ENCODE measurements at places on chromosomes 16 and 17.

DNA sequence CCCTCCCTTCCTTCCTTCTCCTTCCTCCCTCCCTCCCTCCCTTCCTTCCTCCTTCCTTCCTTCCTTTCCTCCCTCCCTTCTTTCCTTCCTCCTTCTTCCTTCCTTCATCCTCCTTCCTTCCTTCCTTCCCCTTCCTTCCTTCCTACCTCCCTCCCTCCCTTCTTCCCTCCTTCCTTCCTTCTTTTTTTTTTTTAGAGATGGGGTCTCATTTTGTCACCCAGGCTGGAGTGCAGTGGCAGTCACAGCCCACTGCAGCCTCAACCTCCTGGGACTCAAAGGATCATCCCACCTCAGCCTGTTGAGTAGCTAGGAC lies 44.6 kb downstream of the COX4I1 start:
- no peak for DNase-seq

GRCh38 chr17:81322271-81323082 lies 27.4 kb upstream of the SLC38A10 start:
- DNase-seq: no peak

GRCh38 chr17:78048346-78049292 lies 79.9 kb downstream of the TMC6 start:
- DNase-seq: no peak

DNA sequence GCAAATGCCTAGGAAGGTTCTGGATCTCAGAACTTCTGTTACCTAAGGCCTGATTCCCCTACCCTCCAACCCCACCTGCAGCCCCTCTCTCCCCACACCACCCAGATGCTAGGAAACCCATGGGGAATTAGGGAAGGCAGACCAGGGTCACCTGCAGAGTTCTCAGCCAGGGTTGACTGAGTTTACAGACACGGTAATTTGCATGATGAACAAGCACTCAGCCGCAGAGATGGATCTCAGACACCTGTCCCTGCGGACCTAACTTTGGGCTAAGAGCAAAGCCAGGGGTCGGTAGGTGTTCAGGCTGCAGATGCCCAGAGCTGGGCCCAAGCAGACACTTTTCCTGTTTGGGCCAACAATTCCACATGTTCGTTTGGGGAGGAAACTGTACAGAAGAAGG lies 2.9 kb downstream of the ABI3 start:
- no peak for DNase-seq

DNA sequence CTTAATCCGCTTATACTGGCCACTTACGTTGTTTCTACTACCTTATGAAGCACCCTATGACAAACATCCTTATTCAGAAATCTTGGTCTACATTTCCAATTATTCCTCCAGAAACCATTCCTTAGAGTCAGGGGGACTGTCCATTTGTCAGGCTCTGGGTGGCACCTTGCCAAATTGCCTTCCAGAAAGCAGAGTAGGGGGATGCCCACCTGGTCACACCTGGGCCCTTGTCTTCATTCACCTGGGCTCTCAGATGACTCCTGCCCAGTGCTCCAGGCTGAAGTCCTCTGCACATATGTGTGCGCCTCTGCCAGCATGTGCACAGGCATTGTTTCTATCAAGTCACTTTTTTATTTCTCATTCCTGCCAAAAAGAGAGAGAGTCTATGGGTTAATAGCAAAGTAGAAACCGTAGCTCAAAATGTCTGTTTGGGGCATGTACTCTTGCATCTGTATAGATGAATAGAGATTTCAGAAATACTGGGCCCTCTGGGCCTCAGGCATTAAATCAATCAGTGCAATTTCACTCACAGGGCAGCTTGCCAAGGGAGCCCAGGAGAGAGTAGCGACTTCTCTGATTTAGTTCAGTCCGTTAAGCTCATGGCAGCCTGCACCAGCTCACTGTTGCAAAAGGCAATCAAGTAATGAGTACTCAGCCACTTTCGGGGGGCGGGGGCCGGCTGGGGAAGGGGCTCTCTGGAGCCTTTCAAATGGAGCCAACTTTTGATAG lies 104.7 kb downstream of the SOCS1 start:
- DNase-seq: no peak

GRCh38 chr17:55163408-55163807 lies 101.4 kb upstream of the HLF start:
- no peak for DNase-seq

GRCh38 chr17:1730326-1731193 lies 6.1 kb downstream of the WDR81 start:
- DNase-seq: no peak

DNA sequence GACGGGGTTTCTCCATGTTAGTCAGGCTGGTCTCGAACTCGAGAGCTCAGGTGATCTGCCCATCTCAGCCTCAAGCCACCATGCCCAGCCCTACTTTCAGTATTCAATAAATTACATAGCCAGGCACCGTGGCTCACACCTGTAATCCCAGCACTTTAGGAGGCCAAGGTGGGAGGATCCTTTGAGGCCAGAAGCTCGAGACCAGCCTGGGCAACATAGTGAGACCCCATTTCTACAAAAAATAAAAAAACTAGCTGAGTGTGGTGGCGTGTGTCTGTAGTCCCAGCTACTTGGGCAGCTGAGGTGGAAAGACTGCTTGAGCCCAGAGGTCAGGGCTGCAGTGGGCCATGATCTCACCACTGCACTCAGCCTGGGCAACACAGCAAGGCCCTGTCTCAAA lies 8.2 kb downstream of the MIEN1 start:
- DNase-seq: no peak

DNA sequence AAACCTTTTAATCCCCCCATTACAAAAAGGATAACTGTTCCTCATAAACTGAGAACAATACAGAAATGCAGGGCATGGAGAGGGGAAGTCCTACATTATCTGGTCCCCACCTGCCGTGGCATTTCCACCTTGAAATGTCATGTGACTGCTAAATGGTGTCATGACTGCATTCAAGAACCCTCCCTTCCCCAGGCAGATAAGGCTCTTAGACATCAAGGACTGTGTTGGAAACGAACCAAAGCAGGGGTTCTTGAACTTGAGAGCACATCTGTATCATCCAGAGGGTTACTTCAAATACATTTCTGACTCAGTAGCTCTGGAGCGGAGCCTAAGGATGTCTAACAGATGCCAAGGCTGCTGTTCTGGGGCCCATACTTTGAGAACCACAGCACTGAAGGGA lies 18.4 kb downstream of the CMTM3 start:
- no peak for DNase-seq

- no peak for DNase-seq
These were observed 12.2 kb upstream of the SLX4 start for GRCh38 chr16:3623642-3624041.

GRCh38 chr16:78225919-78226318 lies 126.5 kb downstream of the WWOX start:
- DNase-seq: no peak

DNA sequence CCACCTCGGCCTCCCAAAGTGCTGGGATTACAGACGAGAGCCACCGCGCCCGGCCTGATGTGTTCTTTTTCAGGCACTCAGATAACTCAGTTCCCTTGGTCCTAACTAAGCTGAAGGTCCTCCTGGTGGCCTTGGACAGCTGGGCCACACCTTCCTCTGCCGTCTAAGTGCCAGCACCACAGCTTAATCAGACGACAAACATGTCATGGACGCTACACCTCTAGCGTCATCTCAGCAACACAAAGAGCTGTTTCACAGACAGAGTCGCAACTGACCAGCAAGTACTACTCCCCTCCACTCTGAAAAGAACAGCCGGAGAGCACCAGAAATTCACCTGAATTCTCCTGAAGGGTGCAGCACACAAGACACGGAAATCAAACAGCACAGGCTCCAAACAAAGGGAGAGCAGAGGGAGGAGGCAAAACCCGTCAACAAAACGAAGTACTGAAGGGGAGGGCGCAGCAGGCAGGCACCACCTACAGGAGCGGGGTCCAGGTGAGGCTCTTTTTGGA lies 4.4 kb downstream of the TRAP1 start:
- DNase-seq: no peak

DNA sequence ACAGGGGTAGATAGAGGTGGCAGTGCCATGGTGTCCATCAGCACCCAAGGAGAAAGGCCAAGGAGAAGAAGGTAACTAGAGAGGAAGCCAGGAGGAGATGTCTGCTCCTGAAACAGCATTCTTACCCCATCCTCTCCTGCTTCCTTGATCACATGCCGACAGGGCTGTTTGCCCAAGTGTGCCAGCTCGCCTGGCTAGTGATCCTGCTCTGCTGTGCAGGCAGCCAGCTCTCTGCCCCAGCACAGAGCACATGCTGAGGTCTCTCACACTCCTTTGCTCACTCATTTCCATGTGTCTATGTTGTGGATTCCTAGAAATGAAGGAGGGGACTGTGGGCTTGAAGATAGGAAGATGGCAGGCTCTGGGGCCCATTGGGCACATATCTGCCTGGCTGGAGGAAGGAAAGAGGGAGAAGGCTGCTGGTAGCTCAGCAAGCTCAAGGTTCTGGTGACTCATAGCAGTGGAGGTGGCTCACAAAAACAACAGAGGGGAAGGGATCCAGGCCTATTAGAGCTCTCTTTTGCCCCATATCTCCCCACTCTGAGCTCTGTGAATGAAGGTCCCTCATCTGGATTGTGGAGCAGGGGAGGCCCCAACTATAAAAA lies 54.3 kb downstream of the NEUROD2 start:
- DNase-seq: peak; percentile 46

DNA sequence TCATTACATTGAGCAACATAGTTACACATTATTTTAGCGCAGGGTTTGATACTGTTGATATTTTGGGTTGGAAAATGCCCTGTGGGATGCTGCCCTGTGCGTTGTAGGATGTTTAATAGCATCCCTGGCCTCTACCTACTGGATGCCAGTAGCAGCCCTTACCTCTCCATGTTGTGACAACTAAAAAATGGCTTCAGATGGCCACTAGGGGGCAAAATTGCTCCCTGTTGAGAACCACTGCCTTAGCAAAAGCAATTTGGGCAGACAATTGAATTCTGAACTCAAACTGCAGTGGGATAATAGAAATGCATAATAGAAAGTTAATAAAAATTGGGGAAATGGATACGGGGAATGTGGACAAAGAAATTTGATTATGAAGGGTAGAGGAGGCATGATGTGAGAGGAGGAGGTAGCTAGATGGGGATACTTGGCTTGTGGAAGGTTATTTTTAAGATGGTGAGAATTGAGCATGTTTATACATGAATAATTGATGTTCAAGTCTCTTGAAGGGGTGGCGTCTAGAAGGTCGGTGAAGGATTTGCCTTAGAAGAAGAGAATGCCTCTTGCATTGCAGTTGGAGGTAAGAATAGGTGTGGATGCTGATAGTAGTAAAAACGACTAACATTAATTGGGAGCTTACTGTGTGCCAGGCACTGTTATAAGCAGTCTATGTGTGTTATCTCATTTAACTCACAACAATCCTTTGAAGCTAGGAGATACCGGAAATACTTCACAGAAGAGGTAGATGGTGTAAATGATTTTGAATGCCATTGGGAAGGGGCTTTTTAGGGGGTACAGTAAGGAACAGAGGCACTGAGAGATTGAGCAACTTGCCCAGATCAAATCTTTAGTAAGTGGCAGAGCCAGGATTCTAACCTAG lies 19.0 kb downstream of the HEATR9 start:
- DNase-seq: peak; percentile 49

DNA sequence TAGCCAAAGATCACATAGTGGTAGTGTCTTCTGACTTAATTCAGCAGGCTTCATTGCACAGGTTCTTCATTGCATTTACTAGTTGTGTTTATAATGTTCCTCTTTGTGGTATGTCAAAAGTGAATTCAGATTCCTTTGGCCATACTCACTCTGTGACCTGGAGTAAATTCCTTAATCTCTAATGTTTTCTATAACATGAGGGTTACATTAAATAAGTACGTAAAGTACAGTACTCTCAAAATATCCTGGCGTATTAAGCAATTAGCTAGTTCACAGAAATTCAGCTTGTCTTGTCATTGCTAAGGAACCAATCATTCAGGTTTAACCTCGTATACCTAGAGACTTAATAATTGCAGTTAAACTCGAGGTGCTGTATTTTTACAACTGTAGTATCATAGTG lies 4.2 kb downstream of the RPS6KB1 start:
- no peak for DNase-seq

- DNase-seq: no peak
These were observed 982.9 kb upstream of the RBFOX1 start for GRCh38 chr16:6349725-6350124.

DNA sequence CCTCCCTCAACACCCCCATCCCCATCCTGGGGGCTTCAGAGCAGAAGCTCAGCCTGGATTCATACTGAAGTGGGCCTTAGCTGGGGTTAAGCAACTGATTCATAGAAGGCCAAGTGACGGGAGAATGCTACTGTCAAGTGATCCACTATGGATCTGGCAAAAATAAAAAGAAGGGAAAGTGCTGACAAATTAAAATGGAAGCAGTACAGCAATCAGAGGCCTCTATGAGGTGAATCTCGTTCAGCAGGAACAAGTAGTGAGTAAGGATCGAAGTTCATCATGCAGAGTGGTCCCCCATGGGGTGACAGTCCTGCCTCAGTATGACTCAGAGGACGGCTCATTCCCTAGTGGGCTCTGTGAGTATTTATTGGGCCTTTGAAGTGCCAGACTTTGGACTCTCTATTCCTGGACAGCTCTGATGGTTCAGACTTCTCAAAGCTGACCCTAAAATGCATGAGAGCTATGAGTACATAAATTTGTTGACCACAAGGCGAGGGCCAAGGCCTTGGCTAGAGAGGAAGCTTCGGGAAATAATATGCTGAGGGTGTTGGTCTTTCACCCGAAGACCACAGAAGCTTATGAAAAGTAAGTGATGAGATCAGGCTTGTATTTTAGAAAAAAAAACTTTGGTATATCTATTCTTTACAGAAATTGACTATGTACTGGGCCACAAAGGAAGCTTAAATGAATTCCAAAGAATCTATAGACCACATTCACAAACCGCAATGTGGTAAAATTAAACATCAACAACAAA lies 5.3 kb upstream of the NSMCE1 start:
- DNase-seq: no peak

DNA sequence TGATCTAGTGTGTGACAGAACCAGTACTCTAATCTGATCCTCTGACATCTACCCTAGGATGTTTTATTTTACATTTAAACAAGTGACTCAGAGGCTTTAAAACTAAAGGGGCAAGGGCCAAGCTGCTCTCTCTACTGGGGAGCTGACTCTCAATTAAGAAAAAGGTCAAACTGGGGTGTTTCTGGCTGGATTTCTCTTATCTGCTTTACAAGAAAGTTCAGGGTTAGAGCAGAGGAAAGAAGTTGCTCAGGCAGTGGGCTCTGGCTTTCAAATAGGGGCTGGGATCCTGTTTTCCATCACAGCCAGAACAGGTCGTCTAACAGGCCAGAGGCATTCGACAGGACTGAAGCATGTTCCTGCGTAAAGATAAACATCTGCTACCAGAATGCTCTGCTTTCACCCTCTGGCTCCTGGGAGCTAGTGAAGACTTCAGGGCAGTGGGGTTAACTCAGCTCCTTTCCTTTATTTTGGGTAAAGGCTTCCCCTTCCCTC lies 8.5 kb downstream of the MMP28 start:
- DNase-seq: no peak

- peak; percentile 73 for DNase-seq
These were observed 945 bp upstream of the UQCRC2 start for GRCh38 chr16:21952040-21952792.

GRCh38 chr16:50400312-50400966 lies 31.7 kb upstream of the BRD7 start:
- no peak for DNase-seq

- no peak for DNase-seq
These were observed 15.6 kb upstream of the CCL8 start for GRCh38 chr17:34303606-34304005.

- peak; percentile 91 for DNase-seq
These were observed 3.3 kb upstream of the SREBF1 start for GRCh38 chr17:17839791-17840707.

GRCh38 chr17:81648707-81649085 lies 7.6 kb downstream of the PDE6G start:
- DNase-seq: no peak

Data from putamen (tissue), 1 donor.